ENCODE measurements at places on chromosomes 12 and 14.

DNA sequence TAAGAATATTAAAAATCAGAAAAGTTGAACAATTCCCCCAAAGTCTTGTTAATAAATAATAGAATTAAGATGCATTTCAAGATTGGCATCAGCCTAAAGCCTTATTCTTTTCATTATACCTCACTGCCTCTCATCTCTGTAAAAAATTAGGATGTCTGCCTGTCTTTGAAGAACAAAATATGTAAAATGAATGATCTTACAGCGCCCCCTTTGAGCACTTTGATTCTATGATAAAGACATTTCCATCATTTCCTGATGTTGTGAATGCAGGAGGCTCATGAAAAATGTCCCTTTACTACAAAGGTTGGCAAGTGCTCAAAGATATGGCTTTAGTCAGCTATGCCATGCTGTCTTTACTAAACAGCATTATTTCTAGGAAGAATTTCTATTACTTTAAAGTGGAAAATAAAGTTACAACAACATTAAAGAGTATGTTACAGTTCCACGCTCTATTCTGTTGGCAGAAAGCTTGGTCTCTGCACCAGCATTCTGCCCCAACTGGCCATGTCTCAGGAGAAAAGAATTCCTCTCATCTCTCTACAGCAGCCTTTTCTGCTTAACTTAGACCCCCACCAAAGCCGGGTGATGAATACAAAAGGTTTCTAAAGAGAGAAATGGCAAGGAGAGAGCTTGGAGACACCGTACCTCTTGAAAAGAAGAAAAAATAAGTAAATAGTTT lies 95.1 kb downstream of the LLPH start:
- peak; percentile 28 for DNase-seq

DNA sequence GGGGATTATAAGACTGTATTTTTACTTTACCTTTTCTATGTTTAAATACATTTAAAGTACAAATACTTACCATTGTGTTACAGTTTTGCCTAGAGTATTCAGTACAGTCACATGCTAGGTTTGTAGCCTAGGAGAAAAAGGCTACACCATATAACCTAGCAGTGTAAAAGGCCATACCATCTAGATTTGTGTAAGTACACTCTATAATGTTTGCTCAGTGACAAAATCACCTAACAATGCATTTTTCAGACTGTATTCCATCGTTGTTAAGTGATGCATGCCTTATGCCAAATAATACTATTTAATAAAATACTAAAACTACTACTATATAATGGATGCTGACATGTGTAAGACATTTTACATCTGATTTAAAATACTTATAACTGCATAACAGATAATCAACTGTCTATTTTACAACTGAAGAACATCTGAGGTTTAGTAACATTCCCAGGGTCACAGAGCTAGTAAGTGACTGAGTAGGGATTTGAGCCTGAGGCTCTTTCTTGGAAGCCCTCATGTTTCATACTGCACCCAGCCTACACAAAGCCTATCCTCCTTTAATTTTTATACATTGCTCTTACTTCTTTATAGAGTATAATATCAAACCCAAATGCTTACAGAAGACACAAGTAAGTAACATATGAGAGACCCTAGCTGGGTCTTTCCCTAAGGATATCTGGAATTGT lies 296.8 kb downstream of the SYT1 start:
- DNase-seq = no peak

DNA sequence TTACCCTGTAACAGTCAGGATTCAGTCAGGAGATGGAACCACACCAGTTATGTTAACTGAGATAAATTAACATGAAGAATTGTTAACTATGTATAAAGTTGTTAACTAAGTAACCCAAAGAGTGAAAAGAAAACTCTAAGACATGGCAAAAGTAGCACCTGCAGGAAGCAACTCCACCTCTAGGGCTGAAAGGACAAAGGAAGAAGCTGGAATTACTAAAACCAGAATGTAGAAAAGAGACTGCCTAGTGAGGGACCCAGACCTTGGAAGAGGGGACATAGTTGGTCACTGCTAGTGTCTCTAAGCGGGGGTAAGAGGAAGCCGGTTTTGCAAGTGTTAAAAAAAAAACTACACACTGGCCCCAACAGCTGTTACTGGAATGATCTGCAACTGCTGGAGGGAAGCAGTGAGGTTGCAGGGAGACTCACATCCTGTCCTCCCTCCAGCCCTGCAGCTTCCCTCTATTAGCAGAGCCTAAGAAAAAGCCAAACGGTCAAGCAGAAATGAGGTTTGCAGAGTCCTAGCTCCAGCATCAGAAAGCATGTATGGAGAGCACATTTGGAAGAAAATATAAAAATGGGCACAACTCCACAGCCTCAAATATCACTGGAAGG lies 39.8 kb downstream of the GPR135 start:
- DNase-seq = no peak

DNA sequence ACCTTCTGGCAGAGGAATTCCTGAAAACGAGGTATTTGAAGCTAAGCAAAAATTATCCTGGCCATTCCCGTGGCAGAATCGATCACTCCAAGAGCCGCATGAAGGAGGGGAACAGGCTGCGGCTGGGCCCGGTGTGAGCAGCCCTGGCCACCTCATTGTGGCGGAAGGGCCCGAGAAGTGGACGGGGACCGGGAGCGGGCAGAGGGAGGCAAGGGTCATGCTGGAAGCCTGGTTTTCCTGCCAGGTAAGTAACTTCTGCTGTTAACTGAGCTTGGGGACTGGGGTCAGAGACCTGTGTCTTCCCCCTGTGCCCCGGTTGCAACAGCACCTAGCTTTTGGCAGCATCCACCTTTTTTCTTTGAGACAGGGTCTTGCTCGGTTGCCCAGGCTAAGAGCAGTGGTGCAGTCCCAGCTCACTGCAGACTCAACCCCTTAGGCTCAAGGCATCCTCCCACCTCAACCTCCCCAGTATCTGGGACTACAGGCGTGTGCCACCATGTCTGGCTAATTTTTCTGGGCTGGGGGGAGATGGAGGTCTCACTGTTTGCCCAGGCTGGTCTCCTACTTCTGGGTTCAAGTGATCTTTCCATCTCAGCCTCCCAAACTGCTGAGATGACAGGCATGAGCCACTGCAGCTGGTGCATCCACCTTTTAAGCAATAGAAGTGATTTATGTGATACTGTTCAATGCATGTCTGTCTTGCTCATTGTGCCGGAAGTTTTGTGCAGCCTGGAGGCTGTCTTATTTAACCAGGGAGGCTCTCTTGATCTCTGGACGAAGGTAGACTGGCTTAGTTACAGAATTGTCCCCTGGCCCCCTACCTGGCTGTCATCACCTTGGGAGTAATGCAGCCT lies 174.0 kb upstream of the MYL2 start:
- no peak for DNase-seq

DNA sequence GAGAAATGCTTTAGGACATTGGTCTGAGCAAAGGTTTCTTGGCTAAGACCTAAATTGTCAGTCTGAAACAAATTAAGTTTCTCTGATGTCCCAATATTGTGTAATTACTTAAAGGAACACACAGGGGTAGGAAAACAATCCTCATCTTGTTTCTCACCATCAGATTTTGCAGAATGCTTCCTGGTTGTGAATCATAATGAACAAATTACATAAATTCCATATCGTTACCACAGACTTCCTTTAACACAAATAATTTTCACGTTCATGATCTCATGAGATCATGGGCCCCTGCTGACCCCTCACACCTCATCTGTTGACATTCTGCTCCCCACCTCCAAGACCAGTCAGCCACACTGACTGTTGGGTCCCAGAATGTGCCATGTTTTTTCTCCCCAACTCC lies 194.1 kb downstream of the MON2 start:
- DNase-seq = no peak

DNA sequence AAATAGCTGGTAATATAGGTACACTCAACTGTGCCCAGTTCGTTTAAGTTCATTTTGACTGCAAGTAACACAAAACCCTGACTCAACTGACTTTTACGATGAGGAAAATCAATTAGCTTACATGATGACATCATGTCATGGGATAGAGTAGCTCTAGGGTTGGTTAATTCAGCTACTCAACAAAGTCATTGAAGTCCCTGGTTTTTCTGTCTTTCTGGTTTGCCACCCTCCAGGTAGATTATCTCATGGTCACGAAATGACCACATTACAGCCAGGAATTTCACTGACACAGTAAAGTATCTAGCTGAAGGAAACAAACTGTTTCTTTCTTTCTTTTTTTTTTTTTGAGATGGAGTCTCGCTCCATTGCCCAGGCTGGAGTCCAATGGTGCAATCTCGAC lies 68.5 kb upstream of the FUT8 start:
- DNase-seq = no peak
